Effector CD8-positive, alpha-beta T cell (primary cell): ENCODE measurements at places on chromosomes 16 and 17.
A peak's percentile ranks its signal among the peaks of the same experiment; 100 is the strongest.

GRCh38 chr16:70298988-70299938 is at the start of gene DDX19B:
TSS of gene DDX19B (plus strand) at chr16:70299186. CDS start at chr16:70299298, 112 bp downstream.
- DNase-seq, result peak; percentile 22

GRCh38 chr17:67212231-67212630 is 32.8 kb downstream of the HELZ start:
- no peak for DNase-seq

DNA sequence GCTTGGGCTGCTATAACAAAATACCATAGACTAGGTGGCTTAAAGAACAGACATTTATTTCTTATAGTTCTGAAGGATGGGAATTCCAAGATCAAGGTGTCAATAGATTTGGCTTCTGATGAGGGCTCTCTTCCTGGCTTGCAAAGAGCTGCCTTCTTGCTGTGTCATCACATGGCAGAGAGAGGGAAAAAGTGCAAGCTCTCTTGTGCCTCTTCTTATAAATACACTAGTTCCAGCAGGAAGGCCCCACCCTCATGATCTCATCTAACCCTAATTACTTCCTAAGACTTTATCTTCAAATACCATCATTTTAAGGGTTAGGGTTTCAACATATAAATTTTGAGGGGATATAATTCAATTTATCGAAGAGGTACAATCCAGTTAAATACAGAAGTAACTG is 30.6 kb downstream of the ABCA9 start:
- no peak for DNase-seq

GRCh38 chr17:6455321-6455705 is 11.1 kb downstream of the PIMREG start:
- DNase-seq, result no peak

DNA sequence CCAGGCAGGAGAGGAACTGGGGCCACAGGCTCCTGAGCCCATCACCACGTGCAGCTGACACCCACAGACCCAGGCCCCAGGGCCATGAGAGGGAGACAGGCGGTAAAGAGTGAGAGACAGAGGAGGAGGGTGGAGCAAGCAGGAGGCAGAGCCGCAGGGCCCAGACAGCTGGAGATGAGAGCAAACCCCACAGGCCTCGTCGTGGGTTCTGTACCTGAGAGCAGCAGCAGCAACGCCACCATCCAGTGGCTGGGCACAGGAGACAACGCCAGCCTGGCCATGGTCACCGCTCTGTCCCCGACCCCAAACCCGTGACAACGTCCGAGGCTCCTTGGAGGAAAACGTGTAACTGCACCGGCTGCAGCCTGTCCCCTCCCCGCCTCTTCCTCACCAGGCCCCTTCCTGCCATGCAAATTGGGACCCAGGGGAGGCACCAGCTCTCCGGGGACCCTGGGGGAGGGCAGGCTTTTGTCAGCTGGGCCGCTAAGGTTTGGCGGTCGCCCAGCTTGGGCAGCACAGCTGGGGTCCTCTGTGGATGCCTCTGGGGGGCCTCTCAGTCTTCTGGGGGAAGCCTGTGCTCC is at the start of gene CD79B:
Gene CD79B (minus strand): TSS at position 351 of the 581 bp plus-strand sequence. CDS start 70 bp downstream, at position 281.
- DNase-seq, result no peak

GRCh38 chr17:2042390-2042847 is 597 bp downstream of the OVCA2 start:
- DNase-seq, result no peak

- DNase-seq, result no peak
Observed at GRCh38 chr17:16954521-16954920, 17.4 kb downstream of the TNFRSF13B start.

- no peak for DNase-seq
Observed at GRCh38 chr16:72172105-72173034, at the start of gene PMFBP1. TSS of gene PMFBP1 (minus strand) at chr16:72172155. CDS start at chr16:72171208, 947 bp downstream.

- no peak for DNase-seq
Observed at GRCh38 chr16:72024862-72025382, 16.4 kb downstream of the DHODH start.

- peak; percentile 20 for DNase-seq
Observed at GRCh38 chr16:31695667-31696066, 168.0 kb downstream of the AHSP start.

DNA sequence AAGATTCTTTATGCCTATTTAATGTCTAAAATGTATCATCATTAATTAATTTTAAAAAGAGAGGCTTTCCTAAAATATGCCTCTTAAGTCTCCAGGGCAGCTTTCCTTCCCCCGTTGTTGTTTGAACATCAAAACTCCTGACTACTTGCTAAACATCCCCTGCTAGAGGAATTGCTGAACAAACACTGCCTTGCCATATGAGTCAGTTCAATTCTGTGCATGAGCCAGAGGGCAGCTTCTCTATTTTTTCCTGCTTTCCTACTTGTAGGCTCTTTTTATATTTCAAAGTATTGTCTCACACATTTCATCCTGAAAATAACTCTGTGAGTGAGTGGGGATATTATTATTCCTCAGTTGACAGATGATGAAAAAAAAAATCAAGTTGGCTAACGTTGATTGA is 143.4 kb downstream of the HS3ST4 start:
- no peak for DNase-seq

GRCh38 chr16:79595231-79595641 is 5.3 kb downstream of the MAF start:
- DNase-seq, result no peak

DNA sequence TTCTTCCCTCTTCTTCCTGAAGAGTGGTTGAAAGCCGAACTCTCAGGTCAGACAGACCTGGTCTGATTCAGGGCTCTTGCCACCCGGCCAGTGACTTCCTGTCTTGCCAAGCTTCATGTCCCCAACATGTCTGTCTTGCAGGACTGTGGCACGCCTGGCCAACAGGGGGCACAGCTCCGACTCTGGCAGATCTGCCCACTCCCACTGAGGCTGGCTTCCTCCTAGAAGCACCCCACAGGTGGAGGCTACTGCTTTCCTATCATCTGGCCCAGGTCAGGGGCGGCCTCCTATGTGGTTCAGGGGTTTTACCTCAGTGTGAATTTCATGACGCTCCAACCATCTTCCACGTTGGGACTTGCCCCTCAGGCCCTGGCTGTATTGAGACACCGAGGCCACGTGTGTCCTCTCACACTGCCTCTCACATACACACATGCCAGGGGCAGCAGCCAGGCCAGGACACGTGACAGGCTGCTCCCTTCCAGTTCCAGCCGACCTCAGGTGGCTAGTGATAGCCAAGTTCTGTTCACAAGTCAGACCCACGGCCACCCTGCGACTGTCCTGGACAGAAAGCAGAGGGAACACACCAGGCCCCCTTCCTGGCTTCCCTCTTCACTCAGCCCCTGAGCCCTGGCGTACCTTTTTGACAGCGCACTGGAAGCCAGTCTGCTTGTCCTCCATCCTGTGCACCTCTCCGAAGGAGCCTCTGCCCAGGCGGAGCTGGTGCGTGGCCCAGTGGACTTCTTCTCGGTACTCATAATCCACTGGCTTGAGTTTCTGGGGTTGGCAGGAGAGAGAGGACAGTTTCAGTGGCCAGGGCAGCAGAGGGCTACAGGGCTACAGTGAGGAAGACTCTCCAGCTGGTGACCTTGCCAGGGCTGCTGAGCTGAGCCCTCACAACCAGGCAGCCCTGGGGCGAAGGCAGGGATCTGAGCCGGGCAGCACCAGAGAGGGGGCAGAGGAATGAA is 22.6 kb upstream of the SPATA32 start:
- no peak for DNase-seq

GRCh38 chr16:7731141-7731540 is 398.5 kb downstream of the RBFOX1 start:
- DNase-seq, result no peak

- DNase-seq, result no peak
Observed at GRCh38 chr17:69961501-69962145, 113.4 kb upstream of the KCNJ16 start.

DNA sequence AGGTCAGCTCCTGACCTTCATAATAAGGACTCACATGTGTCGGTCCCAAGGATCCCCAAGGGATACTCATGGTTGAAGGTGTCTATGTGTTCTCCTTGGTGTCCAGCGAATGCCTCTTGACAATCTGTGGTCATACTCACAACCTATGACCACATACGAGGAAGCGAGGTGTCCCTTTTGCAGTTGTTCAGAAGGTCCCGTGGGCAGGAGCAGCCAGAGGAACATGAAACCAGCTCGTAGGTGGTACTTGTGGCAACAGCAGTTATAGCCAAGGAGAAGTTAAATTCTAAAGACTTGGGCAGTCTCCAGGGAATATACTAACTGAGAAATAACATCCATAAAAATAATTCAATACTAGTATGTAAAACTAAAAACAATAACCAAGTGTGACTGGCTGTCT is 685.3 kb downstream of the WWOX start:
- DNase-seq, result no peak

DNA sequence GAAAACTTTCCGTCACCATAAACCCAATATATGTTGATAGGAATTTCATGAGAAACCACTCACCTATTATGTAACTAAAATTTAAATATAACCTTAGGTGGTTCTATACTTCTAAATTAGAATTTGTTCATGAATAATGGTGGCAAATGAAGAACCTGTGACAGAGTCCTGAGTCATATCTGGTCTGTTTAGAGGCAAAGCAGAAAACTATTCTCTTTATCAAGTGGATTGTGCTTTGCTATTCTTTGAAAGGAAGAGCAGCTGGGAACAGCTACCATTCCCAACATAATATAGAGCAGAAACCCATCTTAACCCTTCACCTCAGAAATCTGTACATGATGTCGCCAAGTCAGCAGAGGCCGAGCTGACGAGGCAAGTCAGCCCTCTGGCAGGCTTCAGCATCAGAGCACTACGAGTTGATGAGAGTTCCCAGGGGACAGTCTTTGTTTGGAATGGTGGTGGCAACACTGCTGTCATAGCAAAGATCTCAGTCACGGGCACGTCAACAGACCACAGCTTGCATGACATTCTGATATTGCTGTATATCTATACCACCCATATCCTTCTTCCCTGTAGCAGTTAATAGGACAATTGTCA is 631.9 kb upstream of the CA10 start:
- DNase-seq, result no peak

DNA sequence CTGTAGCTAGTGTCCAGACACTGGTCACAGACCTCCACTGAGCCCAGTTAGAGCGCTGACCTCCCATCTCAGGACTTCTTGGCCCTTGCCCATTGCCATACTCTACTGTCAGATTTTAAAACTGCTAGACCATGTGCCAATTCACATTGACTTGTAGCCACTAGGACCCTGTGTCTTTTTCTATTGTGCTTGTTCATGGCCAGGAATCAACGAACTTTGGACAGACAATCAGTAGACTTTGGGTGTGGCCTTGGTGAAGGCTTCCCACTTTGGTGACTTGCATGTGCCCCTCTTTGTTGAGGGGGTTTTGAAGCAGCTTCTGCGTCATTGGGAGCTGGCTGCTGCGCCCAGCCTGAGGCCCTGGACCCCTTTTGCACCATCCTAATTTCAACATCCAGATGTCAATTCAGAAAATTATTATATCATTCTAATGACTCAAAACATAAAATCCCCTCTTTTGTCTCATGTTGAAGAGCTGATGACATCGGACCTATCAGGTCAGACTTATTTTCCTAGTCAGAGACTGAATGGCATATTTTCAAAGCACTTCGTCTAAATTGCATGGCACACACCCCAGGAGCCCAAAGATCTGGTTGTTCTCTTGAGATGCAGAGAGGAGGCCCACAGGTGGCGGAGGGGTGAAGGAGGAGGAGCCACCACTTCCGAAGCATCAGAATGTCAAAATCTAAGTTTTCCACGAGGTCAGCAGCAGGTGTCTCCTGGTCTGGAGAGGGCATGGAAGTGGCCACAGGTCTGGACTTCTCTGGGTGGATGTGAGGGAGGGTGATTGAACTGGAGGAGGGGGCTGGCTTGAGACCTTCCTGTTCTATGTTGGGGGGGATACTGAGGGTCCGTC is 93.4 kb upstream of the CBX4 start:
- DNase-seq, result no peak

- no peak for DNase-seq
Observed at GRCh38 chr17:19538095-19539039, 4.7 kb downstream of the SLC47A1 start.

- no peak for DNase-seq
Observed at GRCh38 chr17:57584050-57584551, 161.0 kb downstream of the CCDC182 start.

DNA sequence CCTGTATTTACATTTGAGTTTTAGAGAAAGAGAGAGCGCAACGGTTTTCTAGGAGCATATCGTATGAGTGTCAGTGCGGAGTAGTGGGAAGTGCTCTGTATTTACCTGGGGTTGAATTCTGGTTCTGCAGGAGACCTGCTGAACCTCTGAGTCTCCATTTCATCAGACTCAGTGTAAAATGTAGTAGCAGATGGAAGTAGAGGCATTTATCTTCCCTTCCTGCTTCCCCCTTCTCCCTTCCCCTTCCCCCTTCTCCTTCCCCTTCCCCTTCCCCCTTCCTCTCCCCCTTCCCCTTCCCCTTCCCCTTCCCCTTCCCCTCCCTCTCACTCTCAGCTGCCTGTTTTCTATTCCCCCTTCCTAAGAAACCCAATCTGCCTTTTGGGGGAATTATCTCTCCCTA is 426.9 kb downstream of the NPIPA7 start:
- no peak for DNase-seq

- no peak for DNase-seq
Observed at GRCh38 chr16:69620573-69620972, 54.8 kb downstream of the NFAT5 start.

DNA sequence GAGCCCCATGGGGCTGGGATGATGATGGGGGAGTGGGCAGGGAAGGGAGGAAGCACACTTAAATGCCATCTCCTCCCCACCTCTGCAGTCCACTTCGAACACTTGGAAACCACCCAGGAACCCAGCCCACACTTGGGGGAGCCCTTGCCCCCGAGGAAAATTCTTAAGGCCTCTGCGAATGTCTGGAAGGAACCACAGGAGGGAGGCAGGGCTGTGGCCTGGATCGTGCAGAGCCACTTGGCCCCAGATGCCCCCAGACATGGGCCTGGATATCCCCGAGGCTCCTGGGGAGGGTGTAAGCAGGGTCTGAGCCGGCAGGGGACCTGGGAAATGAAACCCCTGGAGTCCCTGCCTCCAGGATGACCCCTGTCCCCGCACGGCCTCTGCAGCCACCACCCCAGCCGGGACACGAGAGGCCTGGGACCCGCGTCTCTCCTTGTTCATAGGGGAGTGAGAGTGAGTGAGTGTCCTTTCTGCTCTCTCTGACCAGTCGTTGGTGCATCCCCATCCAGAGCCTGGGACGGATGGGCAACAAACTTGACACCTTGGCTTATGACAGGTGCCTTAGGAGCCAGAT is 11.8 kb upstream of the MTSS2 start:
- DNase-seq, result no peak

GRCh38 chr17:61972311-61972710 is 44.5 kb upstream of the INTS2 start:
- DNase-seq, result no peak

- no peak for DNase-seq
Observed at GRCh38 chr16:47664653-47665325, 203.7 kb downstream of the PHKB start.

GRCh38 chr17:9232591-9233270 is 211.4 kb downstream of the NTN1 start:
- no peak for DNase-seq

GRCh38 chr17:42025191-42025579 is 5.3 kb downstream of the NKIRAS2 start:
- DNase-seq, result no peak

DNA sequence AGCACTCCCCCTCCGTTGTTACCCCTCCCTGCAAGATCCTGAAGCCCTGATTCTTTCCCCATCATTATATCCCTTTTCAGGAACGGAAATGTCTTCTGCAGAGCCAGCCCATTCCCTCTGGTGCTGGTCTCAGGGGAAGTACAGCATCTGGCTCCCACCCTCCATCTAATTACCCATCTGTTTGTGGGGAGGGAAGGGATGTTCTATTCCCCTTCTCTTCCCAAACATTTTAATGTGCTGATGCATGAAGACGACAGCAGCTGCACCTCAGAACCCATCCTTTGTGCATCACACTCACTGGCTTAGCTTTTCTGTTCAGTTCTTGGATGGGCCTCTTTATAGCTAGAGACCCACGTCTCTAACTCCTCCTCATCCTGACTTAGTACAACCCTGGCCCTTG is 367.2 kb downstream of the CDH13 start:
- DNase-seq, result no peak
